T-helper 2 cell (primary cell): ENCODE measurements at places on chromosomes 7 and 10.

GRCh38 chr7:65477326-65477725 is 103.7 kb downstream of the ZNF92 start:
- no peak for DNase-seq

DNA sequence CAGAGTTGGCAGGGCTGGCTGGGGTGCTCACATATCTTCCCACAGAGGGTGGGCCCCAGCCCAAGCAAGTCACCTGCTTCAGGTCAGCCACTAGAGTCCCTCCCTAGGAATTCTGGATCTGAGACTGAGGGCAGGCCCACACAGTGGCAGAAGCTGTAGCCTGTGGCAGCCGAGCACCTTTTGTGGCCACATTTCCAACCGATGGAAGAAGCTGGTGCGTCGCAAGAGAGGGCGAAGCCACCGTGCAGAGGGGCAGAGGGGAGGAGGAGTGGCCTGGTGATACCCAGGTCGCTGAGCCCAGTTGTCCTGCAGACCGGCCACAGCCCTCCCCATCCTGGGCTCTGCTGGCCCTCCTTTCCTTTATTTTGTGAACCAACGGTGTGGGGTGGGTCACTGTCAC is 5.3 kb downstream of the POLM start:
- DNase-seq, result no peak

DNA sequence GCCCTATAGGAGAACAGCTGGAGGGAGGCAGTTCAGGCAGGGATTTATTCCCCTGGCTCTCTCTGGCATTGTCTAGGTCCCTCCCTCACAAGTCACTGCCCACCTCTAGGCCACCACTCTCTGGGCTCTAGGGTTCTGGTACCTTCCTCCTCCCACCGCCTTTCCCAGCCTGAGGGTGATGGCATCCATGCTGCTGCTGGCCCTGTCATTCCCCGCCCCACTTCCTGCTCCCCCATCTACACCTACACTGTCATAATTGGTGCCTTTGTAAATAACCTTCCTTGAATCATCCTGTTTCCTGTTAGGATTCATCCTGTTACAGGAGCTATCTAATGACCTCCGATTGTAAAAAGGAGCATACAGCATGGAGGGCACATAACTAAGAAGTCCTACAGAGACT is 303.3 kb upstream of the COBL start:
- no peak for DNase-seq

GRCh38 chr10:12803776-12804175 is 197.7 kb downstream of the CCDC3 start:
- no peak for DNase-seq

- no peak for DNase-seq
These were observed 64.1 kb upstream of the ASAH2 start for GRCh38 chr10:50315424-50315823.

DNA sequence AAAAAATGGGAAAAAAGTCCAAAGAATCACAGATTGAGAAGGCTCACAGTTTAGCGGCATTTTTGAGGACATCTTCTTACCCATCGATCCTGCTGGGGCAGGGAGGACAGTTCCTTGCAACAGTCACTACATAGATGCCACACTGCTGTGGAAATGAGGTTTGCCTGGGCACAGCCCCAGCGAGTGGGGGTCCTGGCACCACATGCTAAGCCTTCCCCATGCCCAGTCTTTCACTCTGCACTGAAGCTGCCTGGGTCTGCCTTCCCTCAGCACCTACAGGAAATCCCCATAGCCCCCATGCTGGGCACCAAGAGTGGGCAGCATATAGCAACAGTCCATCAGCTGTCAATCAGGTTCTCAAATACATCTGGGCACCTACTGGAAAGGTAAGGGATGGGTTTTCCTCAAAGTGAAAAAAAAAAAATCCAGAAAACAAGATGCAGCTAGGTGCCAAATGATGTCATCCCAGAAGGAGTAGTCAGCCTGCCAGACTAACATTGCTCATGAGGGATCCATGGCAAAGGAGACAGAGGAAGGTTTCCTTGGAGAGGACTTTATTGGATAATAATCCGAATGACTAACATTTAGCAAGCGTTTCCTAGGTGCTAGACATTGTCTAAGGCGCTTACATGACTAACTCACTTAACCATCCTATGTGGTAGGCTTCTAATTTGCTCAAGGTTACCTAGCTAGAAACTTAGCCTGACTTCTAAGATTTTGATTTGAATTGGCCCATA is 125.7 kb upstream of the CXCL12 start:
- DNase-seq, result no peak

GRCh38 chr7:114784746-114785145 is 137.1 kb upstream of the MDFIC start:
- no peak for DNase-seq
